PC-3 (cell line): ENCODE measurements at places on chromosomes 1 and 21. TPM values are rescaled to one million over a fixed set of nuclear protein-coding genes. Genes with fewer than 3 reads are reported as not detected.

Gene CYP4X1
- total RNA-seq, result 0.52 and 1.0 TPM in 2 replicates

DNA sequence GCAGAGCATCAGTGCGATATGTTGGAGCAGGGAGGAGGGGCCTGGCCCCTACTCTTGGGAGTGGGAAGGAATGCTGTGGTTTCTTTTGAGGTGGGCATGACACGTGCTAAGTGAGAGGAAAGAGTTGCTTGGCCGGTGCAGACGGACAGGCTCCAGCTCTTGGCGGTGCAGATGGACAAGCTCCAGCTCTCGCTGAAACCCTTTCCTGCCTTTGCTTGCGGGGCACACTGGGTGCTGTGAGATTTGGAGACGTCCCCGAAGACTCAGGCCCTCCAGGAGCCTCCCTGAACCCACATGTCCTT lies 15.9 kb downstream of the PDXK start:
- DNase-seq, result no peak

Gene CLCN6
- 6.1 and 12.9 TPM in 2 replicates for total RNA-seq

Gene LPAR3
- total RNA-seq, result 9.8 and 13.0 TPM in 2 replicates

DNA sequence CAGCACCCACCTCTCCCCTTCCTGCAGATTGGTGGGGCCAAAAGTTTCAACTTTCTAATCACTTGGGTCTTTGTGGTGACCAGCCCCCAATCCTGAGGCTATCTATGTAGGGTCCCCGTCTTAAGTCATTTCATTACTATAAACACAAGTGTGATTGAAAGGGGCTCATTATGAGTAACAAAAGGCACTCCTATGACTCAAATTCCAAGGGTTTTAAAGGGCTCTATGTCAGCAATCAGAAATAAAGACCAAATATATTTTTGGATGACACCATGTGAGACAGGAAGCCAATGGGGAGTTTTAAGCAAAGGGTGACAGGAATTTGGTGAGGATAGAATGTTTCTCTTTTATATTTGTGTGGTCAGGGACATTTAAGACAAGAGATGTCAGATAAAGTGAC lies 6.2 kb downstream of the ERO1B start:
- no peak for DNase-seq

Gene HSD3B2
- total RNA-seq, result not detected in 2 replicates

Gene RPTN
- total RNA-seq, result not detected in 2 replicates

GRCh38 chr1:184753117-184753516 lies 1.5 kb downstream of the EDEM3 start:
- no peak for DNase-seq

- no peak for DNase-seq
Observed at GRCh38 chr1:36440044-36440443, 10.2 kb downstream of the OSCP1 start.
